ENCODE measurements at places on chromosomes 11 and 22.

- DNase-seq, result no peak
These were observed 18.0 kb upstream of the BID start for GRCh38 chr22:17792299-17792698.

- no peak for DNase-seq
These were observed 3.1 kb downstream of the CCDC88B start for GRCh38 chr11:64342869-64343745.

GRCh38 chr22:40451210-40451609 lies 80.8 kb downstream of the SGSM3 start:
- DNase-seq, result no peak

DNA sequence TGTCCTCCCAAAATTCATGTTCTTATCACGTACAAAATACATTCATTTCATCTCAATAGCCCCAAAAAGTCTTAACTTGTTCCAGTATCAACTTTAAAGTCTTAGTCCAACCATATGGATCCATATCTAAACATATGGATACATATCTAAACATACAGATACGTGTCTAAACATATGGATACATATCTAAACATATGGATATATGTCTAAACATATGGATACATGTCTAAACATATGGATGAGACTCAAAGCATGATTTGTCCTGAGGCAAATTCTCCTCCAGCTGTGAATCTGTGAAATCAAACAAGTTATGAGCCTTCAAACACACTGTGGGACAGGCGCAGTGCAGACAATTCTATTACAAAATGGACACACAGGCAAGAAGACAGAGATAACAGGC lies 709.0 kb downstream of the TBC1D22A start:
- no peak for DNase-seq

- no peak for DNase-seq
These were observed 29.7 kb upstream of the VPREB1 start for GRCh38 chr22:22214819-22215329.

- no peak for DNase-seq
These were observed 102.6 kb downstream of the RELT start for GRCh38 chr11:73478737-73479347.

DNA sequence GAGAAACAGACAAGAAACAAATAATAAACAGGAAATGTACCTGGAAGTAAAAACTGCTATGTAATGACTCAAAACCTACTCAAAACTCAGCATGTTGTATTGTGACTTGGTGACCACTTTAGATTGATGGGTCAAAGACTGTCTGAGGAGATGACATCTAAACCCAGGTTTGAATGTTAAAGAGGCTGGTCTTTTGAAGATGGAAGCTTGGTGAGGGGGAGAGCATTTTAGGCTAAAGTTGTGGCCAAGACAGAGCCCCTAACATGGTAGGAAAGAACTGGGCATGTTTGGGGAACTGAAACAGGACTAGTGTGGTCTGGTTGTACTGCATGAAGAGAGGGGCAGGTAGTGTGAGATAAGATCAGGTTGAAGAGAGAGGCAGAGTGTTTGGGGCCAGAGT lies 85.3 kb upstream of the MYO18B start:
- no peak for DNase-seq

All from putamen (tissue), 1 donor.